Sigmoid colon (tissue), 7 donors: ENCODE measurements at places on chromosomes 4 and X.

DNA sequence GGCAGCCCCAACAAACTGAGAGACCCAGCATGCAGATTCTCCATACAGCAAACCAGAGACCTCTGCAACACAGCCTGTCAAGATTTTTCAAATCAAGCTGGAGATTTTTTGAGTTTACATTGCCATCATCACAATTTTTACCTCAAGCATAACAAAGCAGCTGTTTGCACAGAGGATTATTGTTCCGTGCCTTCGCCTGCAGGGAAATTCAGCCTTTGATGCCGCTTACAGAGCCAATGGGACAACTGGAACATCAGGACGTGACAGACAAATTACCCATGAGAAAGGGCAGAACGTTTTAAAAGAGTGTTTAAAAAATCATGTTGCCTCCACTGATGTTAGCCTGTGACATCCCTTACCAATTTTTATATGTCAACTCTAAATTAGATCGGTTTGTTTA lies 363.7 kb downstream of the FBXW7 start:
- H3K27me3 ChIP-seq, result no peaks in the 10 kb centered on the region
- no peak for DNase-seq
- H3K4me3 ChIP-seq, result no peak overlapping the region

DNA sequence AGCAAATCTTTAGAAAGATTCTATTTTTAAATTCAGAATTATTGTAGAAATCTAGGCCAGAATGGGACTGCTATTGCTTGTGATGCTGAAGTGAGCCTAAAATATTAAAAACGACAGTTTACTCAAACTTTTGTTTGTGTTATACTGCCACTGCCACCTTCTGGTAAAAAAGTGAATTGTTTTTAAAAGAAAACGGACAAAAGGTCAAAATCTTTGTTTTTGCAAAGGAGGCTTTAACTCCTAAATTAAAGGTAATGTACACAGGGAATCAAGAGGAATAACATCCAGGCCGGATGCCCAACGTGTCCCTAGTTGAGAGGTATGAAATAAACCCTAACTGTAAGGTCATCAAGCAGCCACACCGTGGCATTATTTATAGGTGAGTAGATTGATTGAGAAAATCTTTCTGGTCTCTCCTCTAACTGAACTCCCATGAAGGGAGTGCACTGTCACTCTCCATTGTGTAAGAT lies 338.3 kb upstream of the GALNT7 start:
- no peaks in the 10 kb centered on the region for H3K4me1 ChIP-seq
- H3K27ac ChIP-seq, result no peak overlapping the region
- H3K36me3 ChIP-seq, result no peaks in the 10 kb centered on the region
- no peak overlapping the region for H3K4me3 ChIP-seq
- DNase-seq, result no peak

GRCh38 chr4:23373261-23373660 lies 516.6 kb downstream of the PPARGC1A start:
- H3K36me3 ChIP-seq, result no peaks in the 10 kb centered on the region
- no peak overlapping the region for H3K4me3 ChIP-seq
- no peaks in the 10 kb centered on the region for H3K27me3 ChIP-seq

DNA sequence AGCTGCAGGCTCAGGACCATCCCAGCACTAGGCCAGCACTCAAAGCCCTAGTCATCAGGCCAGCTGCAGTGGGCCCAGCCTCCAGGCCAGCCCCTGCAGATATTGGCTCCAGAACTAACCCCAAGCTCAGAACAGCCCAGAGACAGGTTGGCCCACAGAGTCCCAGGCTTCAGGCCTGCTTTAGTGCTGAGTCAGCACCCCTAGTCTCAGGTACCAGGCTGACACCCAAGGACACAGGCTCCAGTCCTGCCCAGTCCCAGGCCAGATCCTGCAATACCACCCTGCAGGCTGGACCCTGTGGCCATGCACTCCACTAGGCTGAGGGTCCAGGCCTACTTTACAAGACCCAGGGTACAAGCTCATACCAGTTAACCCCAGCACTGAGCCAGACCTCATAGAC lies 234.4 kb upstream of the GPRIN3 start:
- H3K4me3 ChIP-seq, result no peak overlapping the region
- H3K27ac ChIP-seq, result no peak overlapping the region
- H3K27me3 ChIP-seq, result no peaks in the 10 kb centered on the region
- H3K4me1 ChIP-seq, result no peaks in the 10 kb centered on the region
- DNase-seq, result no peak

DNA sequence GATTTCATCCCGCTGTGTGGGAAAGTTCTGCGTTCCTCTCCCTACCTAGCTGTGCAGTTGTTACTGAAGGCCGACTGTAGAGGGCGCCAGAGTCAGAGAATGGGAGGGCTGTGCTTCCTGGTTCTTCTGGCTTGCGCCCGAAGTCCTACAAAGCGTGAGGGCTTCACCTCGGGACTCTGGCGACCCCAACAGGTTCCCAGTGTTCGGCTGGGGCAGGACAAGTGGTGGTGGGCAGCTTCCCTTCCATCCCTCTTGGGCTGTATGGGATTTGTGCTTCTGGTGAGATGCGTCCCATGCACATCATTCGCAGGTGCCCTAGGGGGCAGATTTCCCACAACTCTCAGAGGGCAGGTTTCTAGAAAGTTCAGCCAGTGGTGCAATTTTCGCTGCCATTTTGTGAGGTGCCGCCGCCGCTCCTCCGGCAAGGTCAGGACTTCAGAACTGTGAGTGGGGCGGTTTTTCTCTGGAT lies 27.3 kb downstream of the CT45A1 start:
- H3K36me3 ChIP-seq, result no peaks in the 10 kb centered on the region
- no peak for DNase-seq
- H3K27ac ChIP-seq, result no peak overlapping the region
- no peak overlapping the region for H3K4me3 ChIP-seq
- H3K27me3 ChIP-seq, result no peaks in the 10 kb centered on the region
- H3K4me1 ChIP-seq, result no peaks in the 10 kb centered on the region

- no peak overlapping the region for H3K4me3 ChIP-seq
- DNase-seq, result no peak
- no peaks in the 10 kb centered on the region for H3K4me1 ChIP-seq
These were observed 172.8 kb downstream of the PDHA2 start for GRCh38 chr4:96012687-96013086.
